ENCODE measurements at places on chromosomes 3 and 15. TPM values are rescaled to one million over a fixed set of nuclear protein-coding genes. Genes with fewer than 3 reads are reported as not detected.

KIF7 gene
- not detected for total RNA-seq

UBA7 gene
- 24.4 TPM for total RNA-seq

DNA sequence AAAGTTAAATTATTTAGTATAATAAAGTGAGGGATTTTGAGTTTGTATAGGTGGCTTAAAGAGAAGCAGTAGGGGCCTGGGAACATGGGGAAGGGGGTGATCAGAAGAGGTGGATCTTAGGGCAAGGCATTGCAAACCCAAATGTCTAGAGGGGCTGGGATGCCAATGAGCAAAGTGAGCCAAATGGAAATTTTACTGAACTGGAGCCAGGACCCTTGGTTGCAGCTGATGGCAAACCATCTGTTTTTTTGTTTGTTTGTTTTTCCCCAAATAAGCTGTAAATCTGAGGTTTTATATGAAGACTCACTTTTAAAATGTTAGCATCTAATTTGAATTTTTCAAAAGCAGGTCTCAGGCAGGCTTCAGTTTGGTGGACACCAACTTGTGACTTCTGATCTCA, 14.8 kb upstream of the PARP14 start:
- H3K27ac ChIP-seq, result no peak overlapping the region
- no peak overlapping the region for H3K4me3 ChIP-seq

- H3K36me3 ChIP-seq, result no peaks in the 10 kb centered on the region
- no peak for DNase-seq
- 0 out of 2 replicates have a peak, but pooled peaks cover 2% of the 10 kb centered on the region for H3K27me3 ChIP-seq
- no peaks in the 10 kb centered on the region for H3K4me1 ChIP-seq
- no peak overlapping the region for H3K4me3 ChIP-seq
- H3K27ac ChIP-seq, result no peak overlapping the region
These were observed 56.2 kb downstream of the GREM1 start for GRCh38 chr15:32774022-32774421.

- no peaks in the 10 kb centered on the region for H3K27me3 ChIP-seq
- DNase-seq, result no peak
- no peaks in the 10 kb centered on the region for H3K36me3 ChIP-seq
These were observed 57.2 kb downstream of the THBS1 start for GRCh38 chr15:39638041-39638440.

DNA sequence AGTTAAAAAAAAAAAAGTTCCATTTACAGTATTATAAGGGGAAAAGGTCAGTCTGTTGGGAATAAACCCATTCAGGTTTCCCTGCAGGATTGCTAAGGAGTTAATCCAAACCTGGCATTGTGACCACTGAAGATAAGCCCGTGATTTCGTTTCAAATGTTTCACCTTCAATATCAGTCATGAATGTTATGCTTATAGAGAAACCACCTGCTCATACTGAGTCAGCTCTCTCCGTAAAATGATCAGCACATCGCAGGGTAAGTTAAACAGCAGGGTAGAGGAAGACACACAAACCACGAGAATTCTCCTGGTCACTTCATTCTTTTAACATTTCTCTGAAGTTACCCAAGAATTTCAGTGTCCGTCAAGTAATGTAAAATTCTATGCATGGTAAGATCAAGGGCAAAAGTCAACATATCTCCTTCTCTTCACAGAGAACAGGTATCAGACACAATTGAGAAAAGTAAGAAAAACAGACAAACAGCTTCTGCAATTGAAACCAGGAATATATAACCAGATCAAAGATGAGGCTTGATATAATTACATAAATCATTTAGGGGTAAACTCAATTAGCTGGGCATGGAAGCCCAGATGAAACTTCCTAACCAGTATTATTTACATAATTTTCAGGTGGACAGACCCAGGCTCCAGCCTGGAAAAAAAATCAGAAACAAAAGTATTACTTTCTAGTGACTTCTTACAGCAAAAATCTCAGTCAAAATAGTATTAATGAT, 67.6 kb upstream of the ARHGEF3 start:
- H3K36me3 ChIP-seq, result no peaks in the 10 kb centered on the region
- H3K27me3 ChIP-seq, result no peaks in the 10 kb centered on the region
- no peak for DNase-seq
- H3K4me3 ChIP-seq, result no peak overlapping the region

DNA sequence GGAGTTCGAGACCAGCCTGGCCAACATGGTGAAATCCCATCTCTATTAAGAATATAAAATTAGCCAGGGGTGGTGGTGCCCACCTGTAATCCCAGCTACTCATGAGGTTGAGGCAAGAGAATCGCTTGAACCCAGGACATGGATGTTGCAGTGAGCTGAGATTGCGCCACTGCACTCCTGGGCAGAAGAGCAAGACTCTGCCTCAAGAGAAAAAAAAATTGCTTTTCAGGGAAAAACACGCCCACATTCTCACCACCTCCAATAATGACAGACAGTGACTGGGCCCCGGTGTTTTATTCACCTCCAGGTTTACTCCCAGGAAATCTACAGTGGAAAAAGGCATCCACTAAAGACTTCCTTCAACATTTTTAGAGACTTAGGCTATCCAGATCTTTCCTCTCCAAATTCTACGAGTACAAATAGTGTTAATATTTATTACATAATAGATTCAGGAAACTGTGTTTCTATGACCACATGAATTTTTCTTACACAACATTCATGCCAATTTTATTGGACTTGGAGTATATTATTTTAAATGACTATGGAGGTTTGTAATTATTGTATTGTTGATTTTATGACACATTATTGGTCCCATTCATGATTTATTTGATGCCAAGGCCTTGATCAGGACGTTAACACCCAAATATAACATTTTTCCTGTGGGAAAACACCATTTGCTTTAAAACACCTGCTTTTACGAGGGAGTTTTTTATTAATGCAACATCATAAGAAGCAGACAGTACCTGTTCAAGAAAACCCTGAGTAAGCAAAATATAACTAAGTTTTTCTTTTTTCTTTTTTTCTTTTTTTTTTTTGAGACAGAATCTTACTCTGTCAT, 26.6 kb downstream of the IGF2BP2 start:
- no peak overlapping the region for H3K4me3 ChIP-seq
- no peak for DNase-seq
- H3K36me3 ChIP-seq, result no peaks in the 10 kb centered on the region
- no peak overlapping the region for H3K27ac ChIP-seq
- H3K4me1 ChIP-seq, result no peaks in the 10 kb centered on the region
